ENCODE measurements at places on chromosomes 6 and 20.

- no peak for DNase-seq
Measured at GRCh38 chr6:139344186-139344963, 30.1 kb downstream of the CITED2 start.

DNA sequence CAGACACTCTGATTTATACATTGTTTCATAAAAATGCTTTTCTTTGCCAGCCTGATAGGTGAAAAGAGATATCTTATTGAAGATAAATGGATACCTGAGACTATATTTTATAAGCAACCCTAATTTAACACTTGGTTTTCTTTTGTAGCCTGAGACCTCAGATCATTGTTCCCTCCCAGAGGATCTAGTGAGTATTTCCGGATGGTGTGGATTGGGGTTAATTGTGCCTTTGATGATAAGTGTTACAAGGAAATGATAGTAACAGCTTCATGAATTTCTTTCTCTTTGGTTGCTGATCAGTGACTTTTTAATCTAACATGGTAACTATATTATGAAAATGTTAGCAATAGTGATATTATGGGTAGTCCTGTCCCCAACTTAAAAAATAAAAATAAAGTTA, 30.4 kb downstream of the KDM1B start:
- no peak for DNase-seq

DNA sequence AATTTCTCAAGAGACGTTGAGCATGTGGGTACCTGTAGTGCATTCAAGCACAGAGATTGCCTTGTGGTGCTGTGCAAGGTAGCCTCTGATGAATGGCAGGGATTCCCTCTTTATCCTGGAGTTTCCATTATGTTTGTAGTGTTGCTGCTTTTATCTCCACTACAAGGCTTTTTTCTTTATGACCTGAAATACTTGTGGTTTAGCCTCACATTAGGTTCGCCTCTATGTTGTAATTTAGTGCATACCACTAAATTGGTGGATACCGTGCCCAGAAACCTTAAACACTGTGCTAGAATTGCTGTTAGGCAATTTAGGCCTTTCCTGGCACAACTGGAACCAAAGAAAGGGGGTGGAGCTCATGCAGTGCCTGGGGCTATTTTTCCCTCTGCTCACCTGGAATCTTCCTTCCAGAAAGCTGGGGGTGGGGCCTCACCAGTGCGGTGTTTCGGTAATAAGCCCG, 76.8 kb downstream of the NCOA7 start:
- no peak for DNase-seq

GRCh38 chr6:5814116-5814515, 192.6 kb downstream of the NRN1 start:
- DNase-seq, result no peak

DNA sequence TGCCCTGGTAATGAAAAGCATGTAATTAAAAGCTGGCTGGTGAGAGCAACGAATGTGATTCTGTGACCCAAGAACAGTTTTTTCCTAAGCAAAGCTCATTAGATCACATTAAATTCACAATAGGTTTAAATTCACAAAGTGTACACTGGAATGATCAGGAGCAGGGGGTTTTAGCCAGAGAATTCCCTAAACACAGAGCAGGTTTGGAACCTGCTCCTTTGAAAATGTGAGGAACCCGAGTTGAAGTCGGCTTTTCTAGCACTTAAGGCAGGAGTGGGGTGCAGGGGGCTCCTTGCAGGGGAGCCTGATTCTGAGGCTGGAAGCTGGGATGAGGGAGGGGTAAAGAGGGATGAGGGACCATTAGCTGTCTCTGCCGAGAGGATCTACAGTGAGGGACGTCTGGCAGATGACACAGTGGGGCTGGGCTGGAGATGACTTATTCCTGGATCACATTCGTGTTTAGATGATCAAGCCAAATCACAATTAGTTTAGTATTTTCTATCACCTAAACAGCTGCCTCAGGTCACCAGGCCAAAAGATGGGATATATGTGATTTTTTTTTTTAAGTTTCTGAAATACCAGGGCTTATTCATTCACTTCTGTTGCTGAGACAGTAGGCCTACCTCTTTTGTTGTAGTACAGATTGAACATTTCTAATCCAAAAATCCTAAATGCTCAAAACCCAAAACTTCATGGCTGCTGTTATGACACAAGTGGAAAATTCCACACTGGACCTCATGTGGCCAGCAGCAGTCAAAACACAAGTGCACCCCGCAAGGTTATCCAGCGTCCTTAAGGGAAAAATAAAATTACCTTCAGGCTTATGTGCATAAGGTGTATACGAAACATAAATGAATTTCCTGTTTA, 93.1 kb upstream of the HIVEP1 start:
- DNase-seq, result no peak

DNA sequence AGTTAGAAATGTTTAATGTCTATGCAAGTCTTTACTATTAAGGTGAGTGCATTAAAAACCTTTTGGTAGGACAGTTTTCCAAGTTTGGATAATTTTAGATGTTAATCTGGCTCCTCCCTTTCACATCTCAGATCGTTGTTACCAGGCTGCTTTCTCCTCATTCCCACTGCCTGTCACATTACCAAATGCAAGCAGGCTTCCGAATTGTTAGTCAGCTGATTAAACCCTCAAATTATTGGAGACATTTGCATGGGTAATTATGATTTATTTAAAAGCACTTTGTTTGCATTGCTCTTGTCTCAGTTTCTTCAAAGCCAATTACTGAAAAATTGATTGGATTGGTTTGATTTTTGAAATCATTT, 816.5 kb downstream of the KIF16B start:
- DNase-seq, result no peak

- DNase-seq, result no peak
Measured at GRCh38 chr6:28380381-28380780, 19.2 kb downstream of the ZSCAN12 start.

GRCh38 chr6:77177470-77177869, 285.8 kb downstream of the HTR1B start:
- DNase-seq, result no peak

DNA sequence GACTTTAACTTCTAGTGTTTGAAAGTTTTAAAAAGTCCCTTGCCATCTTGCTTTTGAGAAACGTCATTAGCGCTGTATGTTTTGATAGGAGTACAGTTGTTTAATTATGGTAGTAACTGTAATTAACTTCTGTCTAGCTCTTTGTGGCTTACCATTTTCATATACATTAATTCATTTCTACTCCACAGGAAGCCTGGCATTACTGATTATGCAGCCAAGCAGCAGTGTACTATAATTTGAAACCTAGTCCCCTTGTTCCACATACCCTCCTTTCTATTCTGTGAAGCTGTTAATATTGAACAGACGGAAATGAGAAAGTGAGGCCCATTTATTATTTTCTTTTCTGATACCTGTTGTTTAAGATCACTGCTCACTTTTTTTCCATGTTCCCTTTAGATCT, 235.4 kb downstream of the CDKAL1 start:
- DNase-seq, result no peak

DNA sequence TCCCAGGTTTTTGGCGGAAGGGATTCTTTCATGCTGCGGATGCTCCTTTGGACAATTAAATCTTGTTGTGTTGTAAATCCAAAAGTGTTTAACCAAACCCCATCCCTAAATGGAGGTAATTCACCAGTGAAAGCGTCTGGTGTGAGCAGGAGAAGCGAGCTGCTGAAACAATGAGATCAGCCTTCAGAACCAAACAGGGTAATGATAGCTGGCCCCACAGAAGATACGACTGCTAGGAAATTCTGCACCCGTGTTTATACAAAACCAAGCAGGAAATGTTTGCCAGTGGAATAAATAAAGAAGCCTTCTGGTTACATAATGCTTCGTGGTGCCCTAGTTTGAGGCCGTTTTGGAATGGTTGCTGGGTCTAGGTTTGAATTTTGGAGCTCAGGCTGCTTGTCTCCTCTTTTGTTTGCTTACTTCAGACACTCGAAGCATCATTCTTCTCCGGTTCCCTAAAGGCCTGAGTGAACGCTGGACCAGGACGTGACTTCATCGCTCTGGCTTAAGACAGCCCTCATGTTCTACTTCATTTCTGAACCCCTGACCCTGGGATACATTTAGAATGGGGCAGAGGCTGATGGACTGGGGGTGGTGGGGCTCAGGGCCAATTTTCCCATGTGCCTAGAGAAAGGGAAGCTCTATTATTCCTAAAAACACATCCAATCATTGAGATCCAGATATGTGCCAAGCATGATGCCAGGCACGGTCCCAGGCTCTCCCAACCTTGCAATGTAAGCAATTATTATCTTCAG, 61.6 kb upstream of the JAG1 start:
- DNase-seq, result no peak

DNA sequence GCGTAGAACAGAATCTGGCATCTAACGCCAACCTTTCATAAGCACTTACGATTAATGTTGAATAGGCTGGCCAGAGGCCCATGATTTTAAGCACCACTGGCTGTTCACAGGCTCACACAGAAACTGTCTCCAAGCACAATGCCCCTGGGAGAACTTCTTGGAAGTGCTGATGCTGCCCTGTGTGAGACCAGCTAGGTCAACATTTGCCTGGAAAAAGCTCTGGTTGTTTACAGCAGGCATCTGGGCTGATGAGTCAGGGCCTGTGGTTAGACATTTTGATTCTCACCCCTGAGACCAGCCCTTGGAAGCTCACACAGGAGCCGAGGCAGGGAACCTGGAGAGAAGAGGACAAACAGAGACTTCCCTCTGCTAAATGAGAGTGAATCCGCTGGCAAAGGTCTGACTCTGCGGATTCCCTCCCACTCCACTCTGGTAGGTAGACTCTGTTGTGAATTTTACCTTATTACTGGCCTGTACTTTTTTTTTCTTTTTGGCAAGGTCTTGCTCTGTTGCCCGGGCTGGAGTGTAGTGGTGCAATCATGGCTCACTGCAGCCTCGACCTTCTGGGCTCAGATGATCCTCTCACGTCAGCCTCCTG, 6.8 kb upstream of the SULF2 start:
- DNase-seq, result no peak

GRCh38 chr6:53579338-53579737, 34.4 kb upstream of the GCLC start:
- no peak for DNase-seq

GRCh38 chr20:5374171-5374570, 57.4 kb upstream of the PROKR2 start:
- no peak for DNase-seq

DNA sequence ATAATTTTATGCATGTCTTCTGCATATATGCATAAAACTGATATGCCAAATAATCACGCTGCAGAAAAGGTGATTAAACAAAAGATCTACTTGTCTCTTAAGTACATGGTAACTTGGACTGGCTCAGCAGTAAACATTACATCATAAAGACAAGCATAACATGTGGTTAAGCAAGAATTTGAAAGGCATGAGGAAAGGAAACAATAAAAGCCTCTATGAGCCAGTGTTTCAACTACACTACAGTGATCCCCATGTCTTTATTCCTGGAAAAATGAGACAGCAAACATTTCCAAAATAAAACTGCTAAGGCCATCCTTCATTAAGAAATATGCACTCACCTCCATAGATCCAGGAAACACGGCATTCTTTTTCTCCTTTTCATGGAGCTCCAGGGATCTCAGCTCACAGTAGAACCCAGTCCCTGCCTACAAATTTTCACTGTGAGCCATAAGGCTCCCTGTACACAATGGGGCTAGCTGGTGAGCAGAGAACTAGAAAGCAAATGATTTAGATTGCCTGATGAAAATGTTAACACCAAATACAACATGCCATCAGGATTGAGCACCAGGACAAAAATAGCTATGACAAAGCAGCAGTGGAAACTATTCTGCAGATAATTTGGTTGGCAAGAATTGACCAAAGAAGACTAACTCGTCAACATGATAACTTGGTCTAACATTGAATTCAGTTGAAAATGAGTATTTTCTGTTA, 156.1 kb downstream of the COL21A1 start:
- no peak for DNase-seq

DNA sequence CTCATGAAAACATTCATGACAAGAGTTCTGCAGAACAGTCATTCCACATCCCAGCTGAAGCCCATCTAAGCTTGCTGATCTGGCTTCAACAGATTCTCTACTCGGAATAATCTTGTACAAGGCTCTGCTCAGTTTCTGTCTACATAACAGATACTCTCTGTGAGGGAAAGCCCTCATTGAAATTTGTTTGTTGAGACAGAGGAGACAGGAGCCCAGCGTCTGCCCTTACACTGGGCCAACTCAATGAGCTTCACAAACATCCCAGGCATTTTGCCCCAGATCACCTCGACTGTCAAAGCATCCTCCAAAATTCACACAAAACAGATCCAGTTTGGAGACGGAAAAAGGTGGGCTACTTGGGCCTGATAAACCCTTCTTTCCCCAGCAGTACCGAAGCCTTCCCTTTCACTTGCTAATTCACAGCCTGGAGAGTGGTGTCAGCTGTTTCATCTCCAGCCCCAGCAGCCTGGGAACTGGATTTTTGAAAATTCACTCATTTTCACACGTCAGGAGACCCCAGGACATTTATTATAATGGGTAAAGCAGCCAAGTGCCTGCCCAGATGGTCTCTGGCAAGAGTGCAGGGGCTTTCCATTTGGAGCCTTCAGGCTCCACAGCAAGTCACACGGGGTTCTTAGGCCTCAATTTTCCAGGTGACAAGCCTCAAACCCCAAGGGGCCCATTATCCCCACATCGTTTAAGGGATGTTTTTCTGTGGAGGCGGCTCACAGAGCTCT, 7.3 kb downstream of the CCDC167 start:
- DNase-seq, result no peak

- DNase-seq, result peak; percentile 24
Measured at GRCh38 chr20:4795394-4795793, 73.7 kb downstream of the PRND start.

GRCh38 chr6:41887331-41887751, 7.8 kb downstream of the USP49 start:
- DNase-seq, result no peak

GRCh38 chr20:64107736-64108457, 532 bp upstream of the NPBWR2 start:
- no peak for DNase-seq

GRCh38 chr6:28315628-28316027, 20.3 kb downstream of the ZSCAN31 start:
- DNase-seq, result no peak

GRCh38 chr20:3328501-3328900, 79.0 kb downstream of the DNAAF9 start:
- DNase-seq, result peak; percentile 20

- no peak for DNase-seq
Measured at GRCh38 chr6:4774296-4774695, 1.9 kb upstream of the CDYL start.

GRCh38 chr6:89675949-89676748, 37.6 kb upstream of the LYRM2 start:
- DNase-seq, result no peak

DNA sequence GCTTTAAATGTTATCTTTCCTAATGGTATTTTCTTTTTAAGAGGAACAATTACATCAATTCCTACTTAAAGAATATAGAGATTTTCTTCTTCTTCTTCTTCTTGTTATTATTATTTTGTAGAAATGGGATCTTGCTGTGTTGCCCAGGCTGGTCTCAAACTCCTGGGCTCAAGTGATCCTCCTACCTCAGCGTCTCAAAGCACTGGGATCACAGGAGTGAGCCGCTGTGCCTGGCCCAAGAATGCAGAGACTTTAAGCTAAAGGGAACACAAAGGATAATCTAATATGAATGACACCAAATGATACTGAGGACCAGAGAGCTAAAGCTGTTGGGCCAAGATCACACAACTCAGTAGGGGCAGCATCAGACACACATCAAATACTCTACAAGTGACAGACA, 87.4 kb upstream of the FOXQ1 start:
- DNase-seq, result no peak

Measured in CD4-positive, alpha-beta T cell treated with Interleukin-2 at 100 ng/mL for 4 hours (primary cell).